ENCODE measurements at places on chromosomes 4 and X. TPM values are rescaled to one million over a fixed set of nuclear protein-coding genes. Genes with fewer than 3 reads are reported as not detected.

Gene MAGED1
- total RNA-seq = 207 TPM

Gene TMLHE
- 15.2 TPM for total RNA-seq

Gene EGFL6
- total RNA-seq = not detected

Gene SLIT2
- 34.0 TPM for total RNA-seq

Gene GPM6B
- not detected for total RNA-seq

Gene ALPK1
- 19.3 TPM for total RNA-seq

Gene STBD1
- 9.3 TPM for total RNA-seq

Gene RASSF6
- 0.05 TPM for total RNA-seq

Gene SCML2
- total RNA-seq = 0.59 TPM

Gene CT47B1
- total RNA-seq = not detected

Gene UNC5C
- not detected for total RNA-seq

Gene IL2RG
- not detected for total RNA-seq

Gene TSPAN7
- total RNA-seq = not detected

Gene GABRQ
- 2.3 TPM for total RNA-seq

Gene RBM47
- 3.2 TPM for total RNA-seq

Gene LDB2
- total RNA-seq = 4.8 TPM

Gene MAGEA9B
- total RNA-seq = not detected

Gene FGF2
- 169 TPM for total RNA-seq

Gene GLOD5
- total RNA-seq = not detected

All from smooth muscle cell of the umbilical artery (primary cell).